DMS 273 treated with DMSO at 0.1 percent for 48 hours (cell line): ENCODE measurements at places on chromosomes 6 and 20.

DNA sequence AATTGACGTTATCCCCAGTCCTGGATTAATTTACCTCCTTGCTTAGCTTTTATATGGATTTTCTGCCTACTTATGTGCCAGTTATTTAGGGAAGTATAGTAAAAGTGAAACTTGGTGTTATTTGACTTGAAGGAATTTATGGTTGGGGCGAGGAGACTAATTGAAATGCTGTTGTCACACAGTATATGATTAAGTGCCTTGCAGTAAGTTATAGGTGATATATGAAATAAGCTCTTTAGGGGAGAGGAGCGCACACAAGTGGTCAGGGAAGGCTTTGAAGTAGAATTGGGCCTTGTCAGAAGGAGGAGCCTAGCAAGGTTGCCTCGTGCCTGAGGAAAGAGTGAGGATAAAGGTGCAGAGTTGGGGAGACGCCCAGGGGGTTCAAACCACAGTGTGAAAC lies 20.5 kb downstream of the NCOA7 start:
- no peak for DNase-seq

- no peak for DNase-seq
These were observed 454.7 kb downstream of the UTRN start for GRCh38 chr6:144739873-144740272.

DNA sequence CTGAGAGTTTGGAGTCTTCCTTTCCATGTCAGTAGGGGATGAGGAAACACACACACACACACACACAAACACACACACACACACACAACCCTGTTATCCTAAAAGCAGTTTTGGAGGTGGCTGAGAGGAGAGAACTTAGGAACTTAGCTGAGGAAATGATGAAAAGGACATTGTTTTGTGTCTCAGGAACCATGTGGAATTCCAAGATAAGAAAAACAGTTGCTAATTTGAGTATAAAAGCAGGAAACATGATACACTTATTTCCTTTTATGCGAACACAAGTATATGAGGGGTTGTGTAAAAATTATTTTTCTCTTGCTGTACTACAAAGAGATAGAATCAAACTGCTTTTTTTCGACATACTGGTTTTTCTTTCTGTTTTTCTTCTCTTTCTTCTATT lies at the start of gene MYCT1:
Gene MYCT1 (plus strand): TSS at position 264 of the 400 bp plus-strand sequence. CDS start 6 bp downstream, at position 270.
- no peak for DNase-seq

DNA sequence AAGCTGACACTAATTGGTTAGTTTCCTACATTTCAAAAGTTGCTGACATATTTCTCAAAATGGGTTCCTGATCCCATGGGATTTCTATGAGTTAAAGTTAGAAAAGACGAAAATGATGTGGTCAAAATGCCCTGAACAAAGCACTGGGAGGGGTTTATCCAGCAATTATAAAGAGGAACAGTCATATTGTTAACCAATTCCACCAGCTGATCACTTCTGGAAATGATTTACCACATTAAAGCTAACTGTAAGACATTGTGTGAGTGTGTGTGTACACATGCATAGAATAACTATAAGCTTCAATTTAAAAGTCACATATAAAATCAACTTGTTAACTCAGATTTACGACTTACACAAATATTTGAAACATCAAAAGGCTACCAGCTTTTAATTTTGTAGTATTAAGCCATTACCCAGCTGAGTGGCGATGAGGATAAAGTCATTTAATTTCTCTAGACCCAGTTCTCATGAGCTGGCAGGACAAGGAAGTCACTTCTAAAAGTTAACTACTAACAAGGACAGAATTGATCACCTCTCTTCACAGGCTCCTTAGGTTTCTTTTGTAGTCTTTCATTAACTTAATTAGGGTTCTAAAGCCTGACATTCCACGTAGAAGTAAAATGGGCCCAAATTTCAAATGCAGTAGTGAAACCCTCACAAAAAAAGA lies 40.4 kb downstream of the MAN1A1 start:
- DNase-seq = no peak

GRCh38 chr20:51365670-51366069 lies 176.8 kb downstream of the NFATC2 start:
- DNase-seq = no peak

DNA sequence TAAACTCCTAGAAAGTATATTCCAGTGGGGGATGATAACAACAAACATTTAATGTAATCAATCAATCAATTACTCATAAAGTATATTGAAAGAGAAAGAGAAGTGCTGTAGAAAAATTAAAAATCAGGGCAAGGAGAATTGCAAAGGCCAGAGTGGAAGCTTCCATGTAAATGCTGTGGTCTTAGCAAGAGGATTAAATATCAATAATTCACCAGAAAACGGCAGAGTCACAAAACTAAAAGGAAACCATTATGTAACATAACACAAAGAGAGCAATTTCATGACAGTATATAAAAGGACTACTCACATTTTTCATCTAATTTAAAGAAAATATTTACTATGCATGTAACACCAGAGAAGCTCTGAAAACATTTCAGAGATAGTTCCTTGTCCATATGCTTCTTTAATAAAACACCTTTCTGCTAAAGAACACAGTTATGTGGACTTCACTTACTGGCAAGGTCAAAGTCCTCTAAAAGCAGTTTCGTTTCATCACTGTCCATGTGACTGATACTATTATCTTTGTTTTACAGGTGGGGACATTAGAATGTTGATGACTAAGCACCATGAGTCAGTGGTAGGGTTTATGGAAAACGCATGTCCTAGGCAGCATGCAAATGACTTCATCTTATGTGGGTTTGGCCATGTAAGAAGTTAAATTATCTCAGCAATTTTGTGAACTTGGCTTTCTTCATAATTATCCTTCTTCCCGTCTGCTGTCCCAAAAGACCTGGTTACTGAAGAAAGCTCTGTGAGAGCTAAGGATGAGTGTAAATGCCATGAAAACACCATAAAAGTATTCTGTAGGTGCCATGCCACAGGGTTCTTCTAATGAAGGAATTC lies 185.8 kb upstream of the TENT5A start:
- DNase-seq = no peak

GRCh38 chr6:166940643-166941068 lies 15.7 kb downstream of the RNASET2 start:
- DNase-seq = no peak

DNA sequence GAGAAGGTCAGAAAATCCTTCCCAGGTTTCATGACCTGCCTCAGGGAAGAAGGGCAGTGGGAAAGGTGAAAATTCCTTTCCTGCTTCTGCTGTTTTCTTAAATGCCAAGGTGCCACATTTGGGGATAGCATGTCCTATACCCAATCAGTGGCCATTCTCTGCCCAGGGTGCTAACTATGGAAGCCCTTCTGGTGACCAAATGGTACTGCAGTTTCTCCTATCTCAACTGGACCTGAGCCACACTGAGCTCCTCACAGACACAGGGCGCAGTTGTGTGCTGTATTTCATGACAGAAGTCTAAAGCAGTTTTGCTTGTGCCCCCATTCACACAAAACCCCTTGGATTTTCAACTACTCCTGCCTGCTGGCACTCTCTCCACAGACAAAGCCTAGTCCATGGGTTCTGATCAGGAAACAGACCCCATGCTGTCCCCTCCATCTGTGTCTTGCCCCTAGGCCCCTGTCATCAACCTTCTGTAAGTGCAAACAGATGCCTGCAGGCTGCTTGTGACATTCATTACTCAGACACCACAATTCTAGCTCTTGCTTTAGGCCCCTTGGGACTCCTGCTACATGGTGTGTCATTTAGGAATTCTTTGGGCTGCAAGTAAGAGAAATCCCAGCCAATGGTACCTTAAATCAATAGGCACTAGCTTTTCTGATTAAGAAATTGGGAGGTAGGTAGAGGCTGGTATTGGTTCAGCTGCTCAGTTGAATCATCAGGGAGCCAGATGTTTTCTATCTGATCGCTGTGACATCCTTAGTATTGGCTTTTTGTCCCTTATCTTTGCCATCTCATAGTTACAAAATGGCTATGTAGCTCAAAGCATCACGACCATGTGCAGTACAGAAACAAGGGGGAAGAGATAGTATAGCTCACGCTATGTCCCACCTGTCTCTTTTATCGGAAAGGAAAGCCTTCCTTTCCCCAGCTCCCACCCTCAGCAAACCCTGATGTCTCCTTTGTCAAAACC lies 147.8 kb downstream of the CD83 start:
- no peak for DNase-seq

GRCh38 chr6:168956884-168957730 lies 296.5 kb downstream of the THBS2 start:
- peak; percentile 13 for DNase-seq

DNA sequence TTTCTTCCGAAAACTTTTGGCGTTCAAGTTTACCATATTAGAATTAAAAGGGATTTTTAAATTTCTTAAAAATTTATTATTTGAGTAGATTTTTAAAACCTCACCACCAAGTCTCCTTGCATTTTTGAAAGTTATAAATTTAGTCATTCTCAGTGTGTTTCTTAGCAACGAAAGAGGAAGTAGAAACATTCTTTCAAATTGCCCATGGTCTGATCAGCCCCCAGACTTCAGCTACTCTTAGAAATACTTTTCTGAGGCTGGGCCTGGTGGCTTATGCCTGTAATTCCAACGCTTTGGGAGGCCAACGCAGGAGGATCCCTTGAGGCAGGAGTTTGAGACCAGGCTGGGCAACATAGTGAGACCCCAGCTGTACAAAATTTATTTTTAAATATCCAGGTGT lies 15.1 kb upstream of the RTF2 start:
- no peak for DNase-seq

- no peak for DNase-seq
These were observed 666.0 kb downstream of the PHF3 start for GRCh38 chr6:64301307-64302236.

DNA sequence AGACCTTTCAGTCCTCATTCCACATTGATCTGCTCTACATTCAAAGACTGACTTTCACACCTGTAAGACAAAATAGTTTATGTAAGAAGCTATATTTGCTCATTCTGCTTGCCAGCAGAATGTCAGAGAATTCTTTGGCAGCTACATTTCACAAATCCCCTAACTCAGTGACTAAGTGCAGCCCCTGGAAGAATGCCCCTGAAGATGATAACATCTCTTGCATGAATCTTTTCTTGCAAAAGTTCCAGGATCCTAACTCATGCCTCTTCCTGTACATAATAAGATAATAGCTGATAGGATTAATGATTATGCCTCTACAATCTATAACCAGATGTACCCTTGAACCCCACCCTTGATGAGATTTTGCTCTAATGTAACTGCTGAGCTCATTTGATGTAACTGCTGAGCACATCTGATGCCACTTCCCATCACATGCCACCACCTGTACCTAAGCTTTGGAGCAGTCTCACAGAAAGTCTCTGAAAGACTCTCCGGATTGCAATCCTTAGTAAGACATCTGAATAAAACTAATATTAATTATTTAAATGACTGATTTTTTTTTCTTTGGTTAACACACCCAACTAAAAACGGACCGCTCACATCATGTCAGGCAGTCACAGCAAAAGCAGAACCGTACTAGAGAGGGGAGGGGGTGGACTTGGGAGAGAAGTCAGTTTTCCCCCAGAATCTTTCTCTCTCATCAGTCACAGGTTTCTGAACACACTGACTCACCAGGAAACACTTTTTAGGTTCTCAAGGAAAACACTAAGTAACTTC lies 684 bp upstream of the DNAH8 start:
- no peak for DNase-seq

GRCh38 chr6:143325379-143326140 lies 124.9 kb downstream of the ADAT2 start:
- no peak for DNase-seq

- DNase-seq = no peak
These were observed 22.6 kb downstream of the RNF217 start for GRCh38 chr6:124984668-124985338.

DNA sequence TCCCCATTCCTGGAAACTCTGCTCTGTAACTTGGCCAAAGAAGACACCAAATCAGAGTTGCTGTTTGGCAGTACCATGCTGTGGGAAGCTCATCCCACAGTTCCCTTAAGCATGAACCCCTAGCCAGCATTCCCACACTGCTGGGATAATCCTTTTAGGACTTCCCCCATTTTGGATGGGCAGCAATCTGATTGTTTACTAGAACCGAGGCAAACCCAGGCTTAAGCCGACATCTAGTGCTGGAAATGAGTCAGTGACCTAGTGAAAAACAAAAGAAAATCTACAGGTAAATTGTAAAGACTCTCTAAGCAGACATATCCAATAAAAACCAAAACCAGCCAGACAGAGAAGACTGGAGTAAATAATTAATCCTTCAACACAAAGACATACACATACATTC lies 5.2 kb downstream of the DNAH8 start:
- DNase-seq = no peak

DNA sequence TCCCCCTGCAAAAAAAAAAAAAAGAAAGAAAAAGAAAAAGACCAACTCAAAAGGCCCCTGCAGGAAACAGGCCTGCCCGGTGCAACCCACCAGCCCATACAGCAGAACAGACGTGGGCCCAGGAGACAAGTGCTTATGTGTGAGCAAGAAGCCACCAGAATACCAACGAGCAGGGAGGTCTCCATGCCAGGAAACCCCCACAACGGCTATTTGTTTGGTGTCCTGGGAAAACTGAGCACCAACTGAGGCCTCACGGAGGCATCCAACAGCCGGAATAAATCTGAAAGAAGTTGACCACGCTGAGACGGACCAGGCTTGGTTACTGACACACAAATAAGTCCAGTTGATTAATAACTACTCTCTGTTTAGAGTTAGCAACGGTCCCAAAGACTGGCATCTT lies 29.7 kb downstream of the PTPRT start:
- no peak for DNase-seq

GRCh38 chr20:13012886-13013285 lies 4.1 kb downstream of the SPTLC3 start:
- no peak for DNase-seq

- no peak for DNase-seq
These were observed 277.0 kb upstream of the TBX18 start for GRCh38 chr6:85041376-85041775.

- DNase-seq = peak; percentile 10
These were observed 77.1 kb downstream of the GPR63 start for GRCh38 chr6:96760153-96760687.

DNA sequence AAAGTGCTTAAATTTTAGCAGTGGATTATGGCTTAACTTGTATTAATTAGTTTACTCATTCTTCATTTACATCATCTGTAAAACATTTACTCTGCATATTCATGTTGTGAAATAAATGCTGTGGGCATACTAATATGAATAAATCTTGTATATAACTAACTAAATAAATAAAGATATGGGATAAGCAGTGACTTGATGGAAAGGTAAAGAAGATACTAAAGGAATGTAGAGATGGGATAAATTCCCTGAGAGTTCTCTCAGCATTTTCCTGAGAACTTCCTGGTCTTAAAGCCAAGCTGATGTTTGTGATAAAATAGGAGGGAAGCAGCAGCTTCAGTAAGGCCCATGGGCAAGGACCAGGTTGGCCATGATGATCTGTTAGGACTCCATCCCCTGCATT lies 652.1 kb downstream of the RNF144B start:
- no peak for DNase-seq

- no peak for DNase-seq
These were observed 72.5 kb upstream of the ZNF217 start for GRCh38 chr20:53666144-53666543.

- peak; percentile 74 for DNase-seq
These were observed 98.6 kb upstream of the RNF24 start for GRCh38 chr20:4113615-4114603.

GRCh38 chr6:150894935-150895552 lies 29.5 kb downstream of the MTHFD1L start:
- peak; percentile 76 for DNase-seq

- DNase-seq = no peak
These were observed 90.5 kb downstream of the BANF2 start for GRCh38 chr20:17790296-17790695.

- peak; percentile 64 for DNase-seq
These were observed 128.1 kb upstream of the AKAP12 start for GRCh38 chr6:151111670-151112069.

GRCh38 chr20:41830702-41831101 lies 212.5 kb upstream of the CHD6 start:
- DNase-seq = no peak
